ENCODE measurements at places on chromosomes 1 and 21.

DNA sequence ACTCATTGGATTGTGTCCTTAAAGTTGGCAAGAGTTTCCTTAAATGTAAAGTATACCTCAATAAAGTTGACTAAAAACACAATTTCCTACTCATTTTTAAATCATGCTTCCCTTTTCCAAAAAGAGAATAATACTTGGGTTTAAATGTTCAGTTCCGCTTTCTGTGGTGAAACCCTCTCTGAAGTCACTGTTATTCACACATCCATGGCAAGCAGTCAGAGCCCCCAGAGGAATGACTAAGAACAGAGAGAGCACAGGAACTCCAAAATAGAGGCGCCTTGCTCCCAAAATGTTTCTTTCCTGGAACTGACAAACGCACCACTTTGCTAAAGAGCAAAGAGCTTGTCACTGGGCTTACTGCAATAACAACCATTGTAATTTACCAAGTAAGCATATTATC lies 142.5 kb downstream of the TIAM1 start:
- no peak for DNase-seq

DNA sequence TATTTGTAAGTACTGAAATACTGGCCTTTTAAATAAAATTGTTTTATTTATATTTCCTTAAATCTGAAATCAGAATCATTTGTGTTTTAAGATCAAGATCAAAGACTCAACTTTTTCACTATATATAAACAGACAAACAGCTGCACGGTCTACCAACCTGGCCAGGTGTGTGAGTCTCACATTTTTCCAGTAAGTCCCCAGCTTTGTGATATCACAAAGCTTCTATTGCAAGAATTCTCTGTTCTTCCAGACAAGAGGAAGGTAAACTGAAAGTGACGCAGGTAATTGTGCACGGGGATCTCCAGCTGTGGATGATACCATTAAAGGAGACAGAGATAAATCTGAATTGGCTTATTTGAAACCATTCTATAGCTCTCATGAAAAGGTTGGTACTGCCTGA lies 41.2 kb upstream of the CYP2J2 start:
- DNase-seq = no peak

GRCh38 chr21:23496729-23497128 lies 2110.6 kb downstream of the MRPL39 start:
- DNase-seq = no peak

DNA sequence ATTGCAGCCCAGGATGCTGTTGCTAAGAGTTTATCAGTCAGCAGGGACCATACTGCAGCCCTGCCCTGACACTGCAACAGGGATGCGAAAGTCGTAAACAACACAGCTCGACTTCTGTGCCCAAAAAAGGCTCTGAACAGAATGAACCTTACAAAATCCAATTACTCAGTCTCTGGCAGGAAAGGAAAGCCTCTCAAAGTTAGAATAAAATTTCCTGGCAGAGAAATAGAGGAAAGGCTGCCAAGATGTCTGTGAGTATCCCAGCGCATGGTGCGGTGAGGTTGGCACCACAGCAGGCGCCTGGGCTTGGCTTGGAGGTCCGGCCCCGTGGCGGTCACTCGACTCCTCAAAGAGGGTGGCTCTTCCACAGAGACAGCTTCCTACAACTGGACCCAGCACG lies 185.8 kb downstream of the PCP4 start:
- no peak for DNase-seq

DNA sequence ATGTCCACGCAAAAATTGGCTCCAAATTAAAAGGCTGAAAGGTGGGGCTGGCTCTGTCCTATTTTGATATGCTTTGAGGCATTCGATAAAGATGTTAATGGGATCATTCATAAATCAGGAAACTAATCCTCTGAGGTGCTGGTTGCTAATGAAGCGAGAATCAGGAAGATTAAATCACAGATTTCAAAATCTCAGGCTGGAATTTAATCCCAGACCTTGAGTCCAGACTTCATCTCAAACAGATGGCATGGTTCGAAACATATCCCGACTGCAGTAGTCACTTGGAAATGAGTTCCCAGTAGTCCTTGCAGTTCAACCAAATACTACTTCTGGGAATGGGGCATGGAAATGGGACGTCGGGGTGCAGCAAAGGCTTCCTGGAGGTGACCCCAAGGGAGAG lies 4.5 kb upstream of the KLF17 start:
- DNase-seq = no peak

DNA sequence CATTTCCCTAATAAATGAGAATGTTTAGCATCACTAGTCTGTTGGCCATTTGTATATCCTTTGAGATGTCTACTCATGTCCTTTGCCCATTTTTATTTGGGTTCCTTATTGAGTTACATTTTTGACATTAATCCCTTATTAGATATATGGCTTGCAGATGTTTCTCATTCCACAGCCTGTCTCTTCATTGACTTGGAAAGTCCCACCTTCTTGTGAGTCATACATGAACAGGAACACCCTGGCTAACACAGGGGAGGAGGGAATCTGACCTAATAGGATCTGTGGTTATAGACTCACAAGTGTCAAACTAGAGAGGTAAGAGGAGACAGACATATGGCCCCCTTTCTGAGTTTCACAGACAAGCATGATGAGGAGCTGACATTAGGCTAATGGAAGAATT lies 11.5 kb downstream of the ZP4 start:
- DNase-seq = no peak

GRCh38 chr1:8075511-8076051 lies 49.5 kb upstream of the ERRFI1 start:
- DNase-seq = no peak

DNA sequence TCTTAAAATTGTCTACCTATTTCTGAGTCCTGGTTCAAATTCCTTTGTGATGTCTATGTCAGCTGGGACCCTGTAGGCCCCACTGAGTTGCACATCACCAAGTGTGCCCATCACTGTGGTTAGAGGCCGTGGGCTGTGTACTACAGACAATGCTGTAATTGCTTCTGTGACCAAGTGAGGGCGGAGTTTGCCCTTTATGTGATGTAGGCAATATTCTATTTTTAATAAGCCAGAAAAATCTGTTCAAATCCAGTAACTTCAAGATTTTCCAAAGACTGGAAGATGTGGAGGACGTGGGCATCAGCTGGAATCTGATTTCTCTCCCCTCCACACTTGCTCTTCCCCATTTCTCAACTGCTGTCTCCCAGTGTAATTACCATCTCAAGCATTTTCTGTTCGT lies 215.4 kb downstream of the PBX1 start:
- DNase-seq = no peak
